ENCODE measurements at places on chromosomes 13 and 19. TPM values are rescaled to one million over a fixed set of nuclear protein-coding genes. Genes with fewer than 3 reads are reported as not detected.
A peak's percentile ranks its signal among the peaks of the same experiment; 100 is the strongest.

DNA sequence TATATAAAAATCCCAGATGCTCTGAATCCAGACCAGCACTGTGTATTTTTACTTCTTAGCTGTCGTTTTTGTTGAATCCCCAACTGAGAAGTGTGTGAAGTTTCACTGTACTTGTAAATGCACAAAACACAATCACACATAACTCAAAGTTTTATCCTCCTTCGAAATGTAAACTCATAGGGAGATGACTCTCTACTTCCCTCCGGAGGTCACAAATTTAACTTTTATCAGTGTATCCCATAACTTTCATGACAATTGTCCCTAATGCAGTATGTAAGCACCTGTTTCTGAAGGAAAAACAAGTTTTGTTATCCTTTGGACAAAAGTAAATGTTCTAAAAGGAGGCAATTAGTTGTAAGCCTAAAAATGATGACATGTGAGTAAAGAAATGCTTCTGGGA is 665.0 kb upstream of the SLITRK6 start:
- no peak overlapping the region for H3K27ac ChIP-seq
- no peaks in the 10 kb centered on the region for H3K4me1 ChIP-seq
- no peaks in the 10 kb centered on the region for H3K36me3 ChIP-seq
- DNase-seq, result no peak

DNAJC15 gene
- 26.7 TPM for polyA plus RNA-seq

- H3K4me3 ChIP-seq, result no peak overlapping the region
- no peaks in the 10 kb centered on the region for H3K4me1 ChIP-seq
- no peak overlapping the region for H3K27ac ChIP-seq
- DNase-seq, result no peak
- no peaks in the 10 kb centered on the region for H3K36me3 ChIP-seq
Measured at GRCh38 chr13:41962994-41963393, 2.1 kb upstream of the VWA8 start.

FCHO1 gene
- 2.5 TPM for polyA plus RNA-seq

- peaks cover 3% of the 10 kb centered on the region for H3K27me3 ChIP-seq
- H3K36me3 ChIP-seq, result no peaks in the 10 kb centered on the region
- DNase-seq, result no peak
- H3K4me1 ChIP-seq, result no peaks in the 10 kb centered on the region
- H3K27ac ChIP-seq, result no peak overlapping the region
Measured at GRCh38 chr19:3350014-3350663, 16.2 kb upstream of the NFIC start.

- no peak for DNase-seq
- no peaks in the 10 kb centered on the region for H3K27me3 ChIP-seq
- H3K27ac ChIP-seq, result no peak overlapping the region
- H3K4me1 ChIP-seq, result no peaks in the 10 kb centered on the region
- no peak overlapping the region for H3K4me3 ChIP-seq
Measured at GRCh38 chr13:28172947-28173346, 34.6 kb downstream of the PAN3 start.

- no peak overlapping the region for H3K4me3 ChIP-seq
- H3K27ac ChIP-seq, result no peak overlapping the region
- no peaks in the 10 kb centered on the region for H3K36me3 ChIP-seq
- no peaks in the 10 kb centered on the region for H3K27me3 ChIP-seq
- no peaks in the 10 kb centered on the region for H3K4me1 ChIP-seq
Measured at GRCh38 chr13:98364647-98365046, 187.6 kb upstream of the RNF113B start.

- H3K36me3 ChIP-seq, result no peaks in the 10 kb centered on the region
- peak within 1 kb of the TSS; percentile 97 for H3K27ac ChIP-seq
- peaks cover 8% of the 10 kb centered on the region for H3K4me1 ChIP-seq
- H3K4me3 ChIP-seq, result peak within 1 kb of the TSS; percentile 96
- no peaks in the 10 kb centered on the region for H3K27me3 ChIP-seq
- DNase-seq, result peak; percentile 98
Measured at GRCh38 chr13:95676762-95677563, at the start of gene DNAJC3. Gene DNAJC3 (plus strand): TSS chr13:95677139. CDS start chr13:95677256, 117 bp downstream.

GRCh38 chr19:8615813-8616596 is 5.5 kb upstream of the ADAMTS10 start:
- no peaks in the 10 kb centered on the region for H3K36me3 ChIP-seq
- DNase-seq, result no peak
- H3K27me3 ChIP-seq, result peaks cover 2% of the 10 kb centered on the region
- no peak overlapping the region for H3K27ac ChIP-seq

- H3K27me3 ChIP-seq, result no peaks in the 10 kb centered on the region
- H3K4me3 ChIP-seq, result no peak overlapping the region
- no peak for DNase-seq
- H3K4me1 ChIP-seq, result no peaks in the 10 kb centered on the region
- peaks cover 38% of the 10 kb centered on the region for H3K36me3 ChIP-seq
Measured at GRCh38 chr13:49185264-49185663, 34.9 kb upstream of the MLNR start.

GJB2 gene
- 4.1 TPM for polyA plus RNA-seq

HMGB1 gene
- polyA plus RNA-seq, result 539 TPM

DNA sequence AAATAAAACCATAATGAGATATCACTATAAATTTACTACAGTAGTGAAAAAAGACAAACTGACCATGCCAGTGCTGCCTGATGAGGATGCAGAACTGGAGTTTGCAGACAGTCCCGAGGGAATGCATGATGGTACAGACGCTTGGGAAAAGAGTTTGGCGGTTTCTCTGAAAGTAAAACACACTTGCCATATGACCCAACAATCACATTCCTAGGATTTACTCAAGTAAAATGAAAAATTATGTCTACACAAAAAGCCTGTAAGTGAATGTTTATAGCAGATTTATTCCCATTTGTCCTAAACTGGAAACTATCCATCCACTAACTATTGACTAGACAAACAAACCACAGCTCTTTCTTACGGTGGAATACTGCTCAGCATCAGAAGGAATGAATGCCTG is 271.0 kb downstream of the DNAJC15 start:
- no peaks in the 10 kb centered on the region for H3K27me3 ChIP-seq
- H3K27ac ChIP-seq, result no peak overlapping the region
- no peaks in the 10 kb centered on the region for H3K36me3 ChIP-seq
- no peak for DNase-seq
- H3K4me1 ChIP-seq, result no peaks in the 10 kb centered on the region

PROZ gene
- polyA plus RNA-seq, result 1.0 TPM

KLF2 gene
- polyA plus RNA-seq, result 21.7 TPM

DNA sequence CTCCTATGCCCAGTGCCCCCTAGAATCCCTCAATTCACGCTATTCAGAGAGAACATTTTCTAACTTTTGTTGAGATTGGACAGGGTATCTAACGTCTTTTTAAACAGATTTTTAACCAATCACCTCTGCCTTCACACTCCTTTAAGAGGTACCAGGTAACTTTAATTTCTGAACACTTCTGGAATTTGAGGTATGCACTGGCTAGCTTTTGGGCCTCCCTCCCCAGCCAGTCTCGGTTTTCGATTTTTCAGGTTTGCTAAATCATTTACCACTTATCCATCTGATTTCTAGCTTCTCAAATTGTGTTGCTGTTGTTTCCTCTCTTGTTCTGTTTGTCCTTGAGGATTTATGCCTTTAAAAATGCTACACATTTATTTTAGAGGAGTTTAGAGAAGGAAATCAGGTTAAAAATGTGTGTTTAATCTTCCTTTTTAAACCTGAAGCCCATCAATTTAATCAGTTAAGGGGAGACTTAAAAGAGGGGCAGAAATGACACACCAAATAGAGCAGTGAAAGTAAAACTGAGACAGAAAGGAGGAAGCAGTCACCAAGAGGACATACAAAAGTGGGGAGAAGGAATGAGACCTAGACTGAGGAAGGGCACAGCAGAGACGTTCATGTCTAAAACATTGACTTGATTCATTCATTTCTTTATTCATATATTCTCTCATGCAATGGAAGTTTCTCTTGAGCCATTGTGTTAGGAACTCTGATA is 139.6 kb upstream of the HTR2A start:
- H3K27ac ChIP-seq, result no peak overlapping the region
- no peak for DNase-seq
- H3K4me3 ChIP-seq, result no peak overlapping the region
- H3K27me3 ChIP-seq, result no peaks in the 10 kb centered on the region
- H3K36me3 ChIP-seq, result no peaks in the 10 kb centered on the region

FFAR1 gene
- polyA plus RNA-seq, result 1.8 TPM

SGCG gene
- 0.79 TPM for polyA plus RNA-seq

DNA sequence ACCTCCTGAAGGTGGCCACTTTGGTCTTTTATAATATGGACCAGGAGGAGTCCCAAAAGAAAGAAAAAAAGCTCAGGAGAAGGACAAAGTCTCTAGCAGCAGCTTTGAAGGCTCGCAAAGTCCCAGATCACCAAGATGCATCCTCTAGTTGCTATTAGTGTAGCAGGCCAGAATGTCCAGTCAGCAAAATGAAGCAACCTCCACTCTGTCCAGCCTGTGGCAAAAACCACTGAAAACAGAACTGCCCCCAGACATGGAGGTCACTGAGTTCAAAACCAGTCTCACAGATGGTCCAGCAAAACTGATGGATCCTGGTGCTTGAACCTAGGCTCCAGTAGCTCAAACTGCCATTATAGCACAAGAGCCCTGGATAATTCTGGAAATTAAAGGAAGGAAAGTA is 10.4 kb downstream of the LILRB4 start:
- no peaks in the 10 kb centered on the region for H3K4me1 ChIP-seq
- H3K4me3 ChIP-seq, result no peak overlapping the region
- H3K27ac ChIP-seq, result no peak overlapping the region
- H3K36me3 ChIP-seq, result no peaks in the 10 kb centered on the region
- no peak for DNase-seq
- H3K27me3 ChIP-seq, result no peaks in the 10 kb centered on the region

Data from large intestine (tissue), 12 donors.